ENCODE measurements at places on chromosomes 2 and 18.

DNA sequence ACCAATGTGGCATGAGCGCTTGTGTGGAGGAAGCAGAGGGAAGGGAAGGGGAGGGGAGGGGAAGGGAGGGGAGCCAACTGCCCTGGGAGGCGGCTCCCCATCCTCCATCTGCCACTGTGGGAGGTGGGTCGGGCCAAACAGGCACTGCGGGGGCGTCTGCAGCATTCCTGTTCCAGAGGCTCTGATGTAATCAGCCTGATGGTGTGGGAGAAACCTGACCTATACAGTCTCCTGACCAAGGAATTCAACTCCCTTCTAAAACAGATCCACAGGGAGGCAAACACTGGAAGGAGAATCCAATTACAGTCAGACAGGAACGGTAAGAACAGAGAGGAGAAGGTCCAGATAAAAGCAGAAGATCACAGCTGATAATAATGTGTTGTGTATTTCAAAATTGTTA lies 88.8 kb downstream of the CD8B2 start:
- no peak for DNase-seq

- no peak for DNase-seq
These were observed 24.0 kb upstream of the PAIP2B start for GRCh38 chr2:71250935-71251334.

DNA sequence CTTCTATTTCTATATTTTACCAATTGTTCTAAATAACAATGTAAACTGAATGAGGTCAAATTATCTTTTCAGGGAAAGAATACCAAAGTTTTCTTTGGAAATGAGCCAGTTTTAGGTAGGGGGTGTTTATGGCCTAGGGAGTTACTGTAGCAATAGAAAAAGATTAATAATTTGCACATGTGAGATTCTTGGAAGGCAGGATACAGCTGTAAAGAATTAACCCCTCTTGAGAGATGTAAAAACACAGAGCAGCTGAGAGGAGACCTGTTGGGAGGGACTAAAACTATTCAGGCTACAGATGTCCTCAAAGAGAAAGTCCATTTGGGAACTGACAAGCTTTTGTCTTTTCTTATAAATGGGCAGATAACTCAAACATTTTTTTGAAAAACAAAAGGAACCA lies 182.2 kb downstream of the FIGN start:
- no peak for DNase-seq

- no peak for DNase-seq
These were observed 16.0 kb upstream of the MARCHF4 start for GRCh38 chr2:216388046-216388884.

DNA sequence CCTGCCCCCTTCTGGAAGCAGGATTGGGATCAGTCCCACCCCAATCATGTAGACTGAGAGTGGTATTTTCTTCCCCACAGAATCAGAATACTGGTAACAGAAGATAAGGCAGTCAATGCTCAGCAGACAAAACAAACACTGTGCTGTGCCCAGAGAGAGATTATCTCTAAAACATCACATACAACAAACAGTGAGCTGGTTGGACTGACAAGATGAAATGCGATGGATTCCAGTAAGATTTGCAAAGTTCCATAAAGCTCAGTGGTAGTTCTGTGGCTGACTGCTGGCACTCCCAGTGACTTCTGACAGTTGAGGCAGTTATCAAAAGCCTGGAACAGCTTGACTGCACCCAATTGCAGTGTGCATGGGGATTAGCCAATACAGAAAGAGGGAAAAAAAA lies 311.5 kb upstream of the MGAT5 start:
- DNase-seq, result no peak

- DNase-seq, result no peak
These were observed 5.7 kb downstream of the PSME4 start for GRCh38 chr2:53964987-53965687.

DNA sequence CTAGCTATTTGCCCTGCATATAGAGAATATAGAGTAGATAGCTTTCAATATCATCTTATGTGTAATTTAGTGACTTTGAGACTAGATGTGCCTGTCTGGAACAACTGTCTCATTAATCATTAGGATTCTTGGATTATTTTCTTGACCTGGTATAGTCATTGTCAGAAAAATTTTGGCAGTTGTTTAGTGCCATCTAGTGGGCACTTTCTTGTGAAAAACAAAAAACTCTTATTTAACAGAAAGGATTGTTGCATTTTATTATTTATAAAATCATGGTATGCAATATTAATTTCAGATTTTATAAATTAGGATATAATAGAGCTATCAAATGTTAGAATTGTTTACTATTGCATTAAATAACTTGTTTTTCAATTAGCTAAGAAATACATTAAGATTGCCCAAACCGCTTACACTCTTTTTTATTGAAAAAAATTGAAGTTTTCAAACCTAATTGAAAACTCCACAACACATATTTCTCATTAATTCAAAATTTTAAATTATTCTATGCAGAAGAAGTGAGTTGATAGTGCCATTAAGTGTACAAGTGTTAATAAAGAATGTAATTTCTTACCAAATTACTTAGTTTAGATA lies 80.3 kb downstream of the DYNAP start:
- peak; percentile 15 for DNase-seq

DNA sequence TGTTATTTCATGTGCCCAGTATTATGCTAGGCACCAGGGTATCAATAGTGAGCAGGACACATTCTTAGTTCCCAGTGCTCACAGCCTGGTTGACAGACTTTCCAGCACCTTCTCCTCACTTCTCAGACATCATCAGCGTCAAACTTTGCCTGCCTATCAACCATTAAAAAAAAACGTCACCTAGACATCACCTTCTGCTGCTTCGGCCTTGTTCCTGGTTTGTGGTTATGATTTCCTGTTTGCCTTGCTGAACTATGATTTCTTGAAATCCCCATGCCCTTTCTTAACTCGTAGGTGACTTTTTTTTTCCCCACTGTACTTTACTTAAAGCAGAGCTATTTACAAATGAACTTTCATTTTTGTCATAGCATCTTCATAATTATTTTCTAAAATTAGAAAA lies 60.4 kb upstream of the NABP1 start:
- DNase-seq, result peak; percentile 44

DNA sequence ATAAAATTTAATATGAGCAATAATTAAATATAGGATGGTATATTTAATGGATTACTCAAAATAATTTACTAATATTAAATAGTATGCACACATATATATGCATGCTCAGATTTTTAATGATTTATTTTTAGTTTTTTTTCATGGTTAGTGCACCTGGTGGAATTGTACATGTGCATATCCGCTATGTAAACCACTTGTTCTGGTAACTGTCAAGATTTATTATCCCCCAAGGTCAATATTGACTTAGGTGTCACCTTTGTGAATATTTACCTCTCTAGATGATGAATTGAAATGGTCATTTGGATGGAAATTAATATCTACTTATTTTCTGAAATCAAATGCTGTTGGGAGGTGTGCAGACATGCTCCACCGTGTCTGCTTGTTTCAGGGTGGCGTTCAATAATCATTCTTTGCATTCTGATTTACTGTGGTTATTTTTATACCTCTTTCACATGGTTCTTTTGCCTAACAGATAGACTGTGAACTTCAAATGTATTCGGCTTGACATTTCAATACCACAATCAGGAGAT lies 14.7 kb downstream of the CNTNAP5 start:
- no peak for DNase-seq
